ENCODE measurements at places on chromosomes 11 and 22.

GRCh38 chr22:28948424-28948823 lies 65.1 kb downstream of the ZNRF3 start:
- no peak for DNase-seq

GRCh38 chr22:31302006-31302405 lies 9.7 kb upstream of the PIK3IP1 start:
- no peak for DNase-seq

GRCh38 chr11:1048375-1049070 lies 12.0 kb upstream of the MUC6 start:
- no peak for DNase-seq

DNA sequence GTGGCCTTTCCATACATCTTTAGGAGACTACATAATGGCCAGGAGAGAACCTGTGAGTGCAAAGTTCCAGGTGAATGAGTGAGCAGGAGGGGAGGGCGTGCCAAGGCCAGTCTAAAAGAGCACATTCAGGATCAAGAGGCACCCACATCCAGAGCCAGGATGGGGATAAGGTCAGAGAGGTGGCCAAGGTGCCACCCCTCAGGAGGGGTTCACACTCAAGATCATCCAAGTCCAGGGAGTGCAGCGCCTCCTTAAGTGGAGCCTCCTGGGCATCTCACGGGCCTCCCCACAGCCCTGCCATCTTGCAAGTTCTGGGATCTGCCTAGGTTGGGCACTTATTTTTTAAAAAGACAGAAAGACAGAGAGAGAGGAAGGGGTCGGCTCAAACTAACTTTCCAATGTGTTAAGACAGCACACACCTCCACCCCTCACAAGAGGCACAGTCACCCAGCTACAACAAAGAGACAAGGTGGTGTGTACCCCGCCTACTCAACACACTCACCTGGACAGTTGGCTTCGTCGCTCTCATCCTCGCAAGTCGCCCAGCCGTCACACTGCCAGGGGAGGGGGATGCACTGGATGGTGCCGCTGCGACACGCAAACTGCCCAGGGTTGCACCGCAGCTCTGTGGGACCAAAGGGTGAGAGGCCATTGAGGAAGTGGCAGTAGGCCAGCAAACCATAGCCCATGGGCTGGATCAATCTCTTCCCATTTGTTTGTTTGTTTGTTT lies 33.2 kb downstream of the DGCR2 start:
- no peak for DNase-seq

GRCh38 chr22:42769574-42770447 lies 49.1 kb upstream of the A4GALT start:
- no peak for DNase-seq

GRCh38 chr22:27836181-27836580 lies 34.6 kb upstream of the MN1 start:
- no peak for DNase-seq

- DNase-seq = no peak
Observed at GRCh38 chr11:13207665-13208594, 69.7 kb upstream of the BMAL1 start.

DNA sequence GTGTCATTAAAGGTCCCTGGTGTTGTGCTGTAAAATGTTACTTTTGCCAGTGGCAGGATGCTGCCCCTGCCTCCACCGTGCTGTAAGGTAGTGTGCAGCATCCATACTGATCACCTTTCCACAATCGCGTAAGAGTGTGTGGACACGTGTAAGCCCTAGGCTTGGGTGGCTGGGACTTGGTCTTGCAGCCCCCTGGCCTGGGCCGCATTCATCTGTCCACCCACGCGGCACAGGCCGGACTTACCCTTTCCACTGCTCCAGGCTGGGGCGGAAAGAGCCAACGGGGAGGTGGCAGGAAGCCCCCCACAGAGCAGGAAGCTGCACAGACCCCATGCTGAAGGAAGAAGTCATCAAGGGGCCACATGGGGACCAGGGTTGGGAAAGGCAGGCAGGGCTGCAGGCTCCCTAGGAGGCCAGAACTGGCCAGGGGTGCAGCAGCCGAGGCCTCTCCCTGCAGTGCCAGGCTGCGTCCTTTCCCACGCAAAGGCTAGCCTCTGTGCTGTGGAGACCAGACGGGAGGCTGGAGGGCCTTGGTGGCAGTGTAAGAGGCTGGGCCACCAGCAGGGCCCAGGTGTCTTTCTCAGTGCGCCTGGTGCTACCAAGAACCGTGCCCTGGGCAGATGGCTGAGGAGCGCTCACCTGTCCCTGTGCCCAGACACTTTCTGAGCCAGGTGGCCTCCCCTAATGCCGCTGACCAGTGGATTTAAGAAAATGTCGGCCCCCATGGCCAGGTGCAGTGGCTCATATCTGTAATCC lies 11.7 kb upstream of the TMEM191C start:
- DNase-seq = no peak

GRCh38 chr11:125593114-125593820 lies 615 bp downstream of the STT3A start:
- no peak for DNase-seq

All from T-cell (primary cell).